Activated naive CD4-positive, alpha-beta T cell (primary cell): ENCODE measurements at places on chromosomes 6 and 20.

- peak; percentile 25 for DNase-seq
These were observed 92.4 kb downstream of the PRND start for GRCh38 chr20:4813863-4814695.

GRCh38 chr20:62122654-62123449, 577 bp downstream of the LSM14B start:
- DNase-seq = no peak

GRCh38 chr6:84685983-84686584, 78.3 kb downstream of the TBX18 start:
- no peak for DNase-seq

GRCh38 chr6:42453654-42454427, 2.1 kb upstream of the TRERF1 start:
- DNase-seq = no peak

GRCh38 chr20:15618912-15619311, 954.3 kb downstream of the KIF16B start:
- DNase-seq = no peak

DNA sequence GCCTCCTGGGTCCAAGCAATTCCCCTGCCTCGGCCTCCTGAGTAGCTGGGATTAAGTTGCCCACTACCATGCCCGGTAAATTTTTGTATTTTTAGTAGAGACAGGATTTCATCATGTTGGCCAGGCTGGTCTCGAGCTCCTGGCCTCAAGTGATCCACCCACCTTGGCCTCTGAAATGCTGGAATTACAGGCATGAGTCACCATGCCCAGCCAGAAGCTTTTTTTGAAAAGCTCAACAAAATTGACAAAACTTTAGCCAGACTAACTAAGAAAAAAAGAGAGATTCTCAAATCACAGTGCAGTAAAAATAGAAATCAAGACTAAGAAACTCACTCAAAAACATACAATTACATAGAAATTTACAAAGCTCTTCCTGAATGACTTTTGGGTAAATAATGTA, 420.6 kb downstream of the COL12A1 start:
- no peak for DNase-seq

- no peak for DNase-seq
These were observed 8.5 kb upstream of the OCSTAMP start for GRCh38 chr20:46559001-46559400.

DNA sequence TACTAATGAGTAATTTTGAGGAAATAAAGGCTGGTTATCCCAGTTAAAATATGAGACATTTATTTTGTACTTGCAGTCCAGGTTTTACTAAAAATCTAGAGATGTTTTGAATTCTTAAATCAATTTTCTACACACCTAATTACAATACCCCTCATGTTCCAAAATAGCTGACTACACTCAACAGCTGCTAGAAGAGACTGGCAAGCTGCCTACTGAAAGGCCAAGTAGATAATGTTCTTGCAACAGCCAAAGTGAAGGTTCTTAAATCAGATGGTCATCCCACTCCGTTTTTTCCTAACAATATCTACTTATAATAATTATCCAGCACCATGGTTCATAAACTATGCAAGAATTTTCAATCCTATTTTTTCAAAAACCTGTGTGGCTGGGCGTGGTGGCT, 69.0 kb downstream of the DTNBP1 start:
- DNase-seq = no peak

DNA sequence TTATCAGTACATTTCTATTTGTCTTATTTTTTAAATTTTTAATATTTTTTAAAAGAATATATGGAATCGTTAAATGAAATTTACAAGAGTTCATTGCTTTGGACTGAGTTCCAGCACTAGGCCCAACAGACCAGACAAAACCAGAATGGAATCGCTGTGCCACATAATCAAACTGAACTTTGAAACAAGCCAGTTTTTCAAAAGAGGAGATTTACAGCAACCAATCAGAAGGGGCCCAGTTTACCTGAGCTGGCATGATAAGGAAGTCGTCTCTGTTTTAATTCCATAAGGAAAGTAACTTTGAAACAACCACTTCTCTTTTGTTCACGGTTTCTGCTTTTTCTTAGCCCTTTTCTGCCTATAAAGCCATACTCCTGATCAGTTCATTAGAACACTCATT, 293.6 kb upstream of the FLRT3 start:
- DNase-seq = no peak

GRCh38 chr6:52152711-52153160, 33.4 kb upstream of the IL17A start:
- no peak for DNase-seq

GRCh38 chr6:158730541-158730907, 80.7 kb downstream of the SYTL3 start:
- DNase-seq = no peak

DNA sequence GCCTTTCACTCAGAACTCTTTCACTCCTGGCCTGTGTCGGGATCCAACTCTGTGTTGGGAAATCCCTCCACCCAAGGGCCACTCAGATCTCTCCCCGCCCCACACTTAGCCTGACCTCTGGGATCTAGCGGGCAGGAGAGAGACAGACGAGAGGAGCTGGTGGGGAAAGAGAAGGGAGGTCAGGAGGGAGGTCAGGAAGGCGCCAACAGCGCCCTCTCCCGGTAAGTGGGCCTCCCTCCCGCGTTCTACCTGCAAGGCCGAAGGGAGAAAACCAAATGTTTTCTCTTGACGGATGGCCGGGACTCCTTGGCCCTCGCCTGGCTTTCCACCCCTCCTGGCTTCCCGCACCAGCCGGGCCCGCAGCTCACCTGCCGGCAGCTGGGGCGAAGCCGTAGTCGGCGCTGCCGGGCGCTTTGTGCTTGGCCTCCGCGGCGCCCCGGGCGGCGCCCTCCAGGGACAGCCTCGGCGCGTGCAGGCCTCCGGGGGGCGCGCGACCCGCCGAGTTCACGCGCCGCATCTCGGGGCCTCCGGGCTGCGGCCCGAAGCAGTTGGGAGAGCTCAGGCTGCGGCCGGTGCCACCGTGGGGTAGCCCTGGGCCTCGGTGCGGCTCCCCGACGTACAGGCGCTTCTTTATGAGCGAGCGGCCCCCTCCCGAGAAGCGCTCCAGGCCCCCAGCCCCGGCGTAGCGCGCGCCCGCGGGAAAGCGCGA, 38.2 kb downstream of the C6orf132 start:
- DNase-seq = peak; percentile 62

- no peak for DNase-seq
These were observed 83.4 kb downstream of the REV3L start for GRCh38 chr6:111399626-111400025.

DNA sequence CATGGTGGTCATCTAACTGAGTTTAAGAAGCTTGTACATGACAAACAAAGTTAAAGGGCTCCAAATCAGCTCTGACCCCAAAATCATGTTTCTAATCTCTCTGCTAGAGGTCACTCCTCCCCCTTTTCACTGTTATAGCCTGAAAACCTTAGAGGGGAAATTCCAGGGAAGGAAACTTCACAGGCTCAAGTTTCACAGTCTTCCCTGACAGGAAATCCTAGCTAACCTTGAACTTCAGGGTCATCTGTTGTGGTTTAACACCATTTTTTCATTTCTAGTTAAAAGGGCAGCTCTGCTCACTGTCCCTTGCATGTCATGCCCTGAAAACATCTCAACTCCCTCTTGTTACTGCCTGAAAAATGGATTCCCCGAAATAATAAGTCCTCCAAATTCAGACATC, 104.4 kb upstream of the BMP2 start:
- no peak for DNase-seq

- DNase-seq = no peak
These were observed 27.9 kb downstream of the TAF11 start for GRCh38 chr6:34859951-34860350.

DNA sequence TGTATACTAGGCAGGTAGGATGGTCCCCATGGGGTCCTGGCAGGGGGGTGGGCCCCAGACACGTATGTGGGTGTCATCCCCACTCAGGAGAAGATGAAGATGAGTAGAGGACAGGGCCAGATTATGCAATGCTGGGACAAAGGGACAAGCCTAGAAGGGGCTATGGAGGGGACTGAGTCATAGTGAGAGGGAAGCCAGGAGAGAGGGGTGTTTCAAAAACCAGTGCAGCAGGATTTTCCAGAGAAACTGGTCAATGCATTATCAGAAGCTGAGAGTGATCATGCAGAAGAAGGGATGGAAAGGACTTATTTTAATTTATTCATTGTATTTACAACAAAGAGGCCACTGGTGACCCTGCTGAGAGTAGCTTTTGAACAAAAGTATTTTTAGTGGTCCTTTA, 74.0 kb downstream of the PPP1R3G start:
- no peak for DNase-seq

- DNase-seq = no peak
These were observed 97.7 kb downstream of the SYCP2 start for GRCh38 chr20:59835448-59836395.
